Naive thymus-derived CD4-positive, alpha-beta T cell (primary cell): ENCODE measurements at places on chromosomes 11 and 22.

DNA sequence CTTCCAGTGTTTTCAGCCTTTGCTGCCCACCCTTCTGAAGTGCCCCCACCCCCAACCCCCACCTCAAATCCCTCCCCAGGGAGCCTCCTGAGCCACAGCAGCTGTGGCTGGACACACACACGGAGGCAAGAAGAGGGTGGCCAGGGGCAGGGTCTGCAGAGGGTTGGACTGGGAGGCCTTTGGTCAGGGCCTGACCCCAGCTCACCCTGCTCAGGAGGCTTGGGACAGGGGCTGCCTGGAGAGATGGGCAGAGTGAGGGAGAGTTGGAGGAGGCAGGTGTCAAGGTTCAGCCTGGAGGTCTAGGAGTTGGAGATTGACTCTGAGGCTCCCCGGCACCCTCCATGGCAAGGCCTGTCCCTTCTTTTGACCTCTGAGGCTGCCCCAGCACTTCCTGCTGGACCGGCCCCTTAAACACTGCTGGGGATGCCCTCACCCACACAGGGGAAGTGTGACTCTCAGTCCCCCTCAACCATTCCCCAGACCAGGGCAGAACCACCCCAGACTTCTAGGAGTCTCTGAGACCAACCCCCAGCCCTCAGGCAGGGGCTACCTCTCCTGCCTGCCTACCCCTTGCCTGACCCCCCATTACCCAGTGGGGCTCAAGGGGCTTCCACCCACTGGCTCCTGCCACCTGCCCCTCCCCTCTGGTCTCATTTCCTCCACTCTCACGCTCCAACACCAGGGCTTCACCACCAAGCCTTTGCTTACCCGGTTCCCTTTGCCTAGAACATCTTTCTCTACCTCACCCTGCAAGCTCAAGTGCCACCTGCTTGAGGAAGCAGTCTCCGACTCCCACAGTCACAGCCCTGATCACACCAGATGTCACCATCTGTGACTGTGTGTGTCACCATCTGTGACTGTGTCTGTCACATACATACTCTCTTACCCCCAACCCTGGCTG, 8.6 kb downstream of the ARAP1 start:
- DNase-seq, result no peak

DNA sequence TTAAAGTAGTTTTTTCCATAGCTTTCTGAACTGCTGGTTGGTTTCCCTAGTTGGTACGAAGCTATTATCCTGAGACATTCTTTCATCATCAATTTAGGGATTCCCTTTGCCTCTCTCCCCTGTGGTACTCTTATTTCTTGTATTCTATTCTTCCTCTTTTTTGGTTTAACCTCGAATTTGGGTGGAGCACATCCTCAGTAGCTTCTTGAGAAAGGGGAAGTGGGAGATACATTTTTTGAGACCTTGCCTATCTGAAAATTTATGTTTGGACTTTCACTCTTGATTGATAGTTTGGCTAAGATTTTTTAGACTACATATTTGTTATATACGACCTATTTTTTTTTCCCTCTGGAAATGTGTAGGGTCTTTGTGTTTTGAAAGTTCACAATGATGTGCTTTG, 121.7 kb upstream of the ZBED5 start:
- no peak for DNase-seq

DNA sequence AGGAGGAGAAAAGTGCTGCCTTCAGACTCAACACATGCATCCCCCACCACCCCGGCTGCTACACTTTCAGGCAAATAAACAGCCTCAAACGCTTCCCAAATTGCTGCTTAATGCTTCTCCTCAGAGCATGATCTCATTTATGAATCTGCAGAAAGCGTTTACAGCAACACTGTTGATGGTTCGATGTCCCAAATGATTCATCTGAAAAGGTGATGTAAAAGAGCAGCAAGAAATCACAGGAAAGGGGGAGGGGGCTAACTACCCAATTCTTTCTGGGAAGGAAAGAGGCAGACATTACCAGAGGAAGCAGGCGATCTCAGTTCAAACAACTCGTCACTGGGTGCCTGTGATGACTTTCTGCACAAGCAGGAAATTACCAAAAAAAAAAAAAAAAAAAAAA, 119.6 kb downstream of the TENM4 start:
- no peak for DNase-seq

DNA sequence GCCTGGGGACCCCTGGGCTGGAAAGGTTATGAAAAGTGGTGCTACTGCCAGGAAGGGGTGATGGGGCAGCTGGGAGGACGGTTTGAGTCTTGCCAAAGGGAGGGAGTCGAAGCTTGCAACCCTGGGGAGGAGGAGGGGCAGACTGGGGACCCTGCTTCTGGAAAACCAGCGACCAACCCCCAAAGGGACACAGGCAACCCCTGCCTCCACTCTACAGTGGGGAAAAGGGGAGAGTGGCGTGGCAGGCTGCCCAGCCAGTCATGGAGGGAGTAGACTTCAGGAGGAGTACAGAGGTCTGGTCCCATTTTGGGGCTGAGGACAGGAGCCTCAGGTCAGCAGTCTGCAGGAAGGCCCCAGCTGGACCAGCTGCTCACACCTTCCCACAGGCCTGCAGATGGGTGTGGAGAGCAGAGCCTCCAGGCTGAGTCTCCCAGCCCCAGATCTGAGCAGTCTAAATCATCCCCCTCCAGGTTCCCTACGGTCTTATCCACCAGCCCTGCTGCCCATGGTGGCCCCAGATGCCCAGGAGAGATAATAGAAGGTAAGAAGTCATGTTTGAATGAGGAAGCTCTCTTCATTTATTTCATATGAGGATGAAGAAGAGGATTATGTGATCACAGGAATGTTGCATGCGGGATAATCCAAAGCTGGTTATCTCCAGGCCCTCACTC, 3.3 kb downstream of the DDT start:
- DNase-seq, result no peak

DNA sequence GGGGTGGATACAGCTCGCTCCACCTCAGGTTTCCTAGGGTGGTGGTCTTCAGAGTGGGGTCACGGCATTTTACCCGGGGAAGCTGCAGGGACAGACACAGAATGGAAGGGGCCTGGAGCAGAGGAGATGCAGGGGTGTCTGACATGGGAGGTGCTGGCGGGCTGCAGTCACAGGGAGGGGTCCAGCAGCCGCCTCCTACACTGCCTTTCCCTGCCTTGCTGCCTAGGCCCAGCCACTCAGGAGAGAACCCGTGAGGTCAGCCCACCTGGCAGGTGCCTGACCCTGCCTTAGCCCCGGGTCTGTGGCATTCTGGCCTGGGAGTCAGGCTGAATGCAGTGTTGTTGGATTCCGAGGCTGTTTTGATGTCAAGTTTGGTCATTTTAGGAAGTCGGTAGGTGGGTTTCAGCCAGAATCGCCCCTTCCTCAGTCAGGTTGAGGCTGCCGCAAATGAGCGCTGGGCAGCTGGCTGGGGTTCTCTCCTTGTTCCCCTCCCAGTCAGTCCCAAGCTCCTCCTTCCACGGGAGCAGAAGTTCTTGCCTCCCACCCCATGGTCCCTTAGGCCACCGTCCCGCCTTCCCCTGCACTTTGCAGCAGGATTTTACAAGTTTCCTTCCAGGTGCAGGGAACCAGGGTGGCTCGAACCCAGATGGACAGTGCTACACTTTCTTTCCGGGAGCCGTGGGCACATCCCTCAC, 294.5 kb downstream of the TBC1D22A start:
- DNase-seq, result no peak

DNA sequence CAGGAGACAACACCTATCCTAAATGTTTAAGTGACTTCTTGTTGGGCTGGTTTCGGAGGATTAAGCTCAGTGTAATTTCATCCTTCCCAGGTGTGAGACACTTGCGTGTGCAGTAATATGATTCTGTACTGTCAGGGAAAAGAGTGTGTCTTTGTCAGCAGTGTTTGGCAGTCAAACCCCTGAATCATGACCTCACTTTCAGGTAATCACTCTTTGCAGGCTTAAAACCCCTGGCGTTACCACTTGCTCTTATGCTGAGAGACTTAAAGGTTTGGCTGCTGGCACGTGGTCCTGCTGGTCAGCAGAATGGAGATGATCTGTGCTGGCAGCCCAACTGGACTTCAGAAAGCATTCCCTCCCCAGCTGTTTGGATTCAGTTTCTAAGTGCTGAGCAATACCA, 56.1 kb downstream of the APIP start:
- DNase-seq, result no peak

DNA sequence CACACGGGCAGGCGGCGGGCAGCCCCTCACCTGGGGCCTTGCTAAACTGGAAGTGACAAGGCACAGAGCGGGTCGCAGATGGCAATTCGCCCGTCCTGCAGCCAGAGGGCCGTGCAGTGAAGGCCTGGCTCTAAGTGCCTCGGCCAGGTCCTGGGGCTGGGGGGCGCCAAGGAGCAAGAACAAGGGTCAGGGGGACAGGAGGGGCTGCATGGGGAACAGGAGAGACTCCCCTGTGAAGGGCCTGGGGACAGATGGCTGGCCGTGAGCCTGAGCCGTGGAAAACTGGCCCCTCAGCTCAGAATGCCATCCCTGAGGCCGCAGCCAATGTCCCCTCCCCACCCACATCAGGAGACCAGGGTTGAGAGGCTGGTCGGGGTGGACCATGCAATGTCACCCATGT, 60.0 kb downstream of the RTL6 start:
- DNase-seq, result no peak

DNA sequence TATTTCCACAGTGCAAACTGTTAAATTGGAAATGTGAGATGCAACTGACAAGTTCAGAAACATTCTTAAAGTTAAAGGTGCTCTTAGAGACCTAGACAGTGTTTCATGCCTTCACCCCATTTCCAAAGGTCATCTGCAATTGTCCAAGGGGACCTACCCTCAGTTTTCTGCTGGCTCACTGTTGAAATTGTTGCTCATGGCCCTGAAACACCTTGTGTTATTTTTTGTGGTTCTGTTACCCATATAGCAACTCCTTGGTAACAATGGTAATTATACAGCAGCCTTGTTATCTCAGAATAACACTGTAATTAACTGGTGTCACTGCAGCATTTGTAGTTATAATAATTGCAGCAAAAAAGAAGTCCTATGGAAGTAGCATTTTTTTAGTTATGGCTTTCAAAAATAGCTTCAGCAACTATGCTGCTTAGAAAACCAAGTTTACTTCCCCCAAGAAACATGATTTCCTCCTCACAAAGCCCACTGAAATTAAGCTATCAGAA, 49.2 kb upstream of the CCDC34 start:
- no peak for DNase-seq

- no peak for DNase-seq
These were observed 663 bp upstream of the LARGE2 start for GRCh38 chr11:45921561-45922424.

DNA sequence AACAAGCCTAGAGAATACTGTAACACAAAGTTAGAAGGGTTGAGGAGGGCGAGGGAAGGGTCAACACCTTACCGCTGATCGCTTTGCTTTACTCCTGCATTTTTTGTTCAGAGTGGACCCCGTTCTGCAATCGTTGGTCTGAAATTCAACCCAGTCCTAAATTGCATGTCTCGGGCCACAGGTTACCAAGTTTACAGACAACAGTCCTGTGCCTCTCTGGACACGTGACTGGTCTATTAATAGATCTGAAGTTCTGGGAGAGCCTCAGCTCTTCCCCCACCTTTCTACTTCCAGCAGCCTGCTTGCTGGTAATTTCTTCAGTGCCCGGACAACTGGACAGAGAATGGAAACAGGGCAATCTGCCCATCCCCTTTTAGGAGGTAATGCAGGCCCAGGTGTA, 74.2 kb downstream of the STIM1 start:
- DNase-seq, result no peak

GRCh38 chr11:35274909-35275785, 136.2 kb downstream of the CD44 start:
- no peak for DNase-seq

DNA sequence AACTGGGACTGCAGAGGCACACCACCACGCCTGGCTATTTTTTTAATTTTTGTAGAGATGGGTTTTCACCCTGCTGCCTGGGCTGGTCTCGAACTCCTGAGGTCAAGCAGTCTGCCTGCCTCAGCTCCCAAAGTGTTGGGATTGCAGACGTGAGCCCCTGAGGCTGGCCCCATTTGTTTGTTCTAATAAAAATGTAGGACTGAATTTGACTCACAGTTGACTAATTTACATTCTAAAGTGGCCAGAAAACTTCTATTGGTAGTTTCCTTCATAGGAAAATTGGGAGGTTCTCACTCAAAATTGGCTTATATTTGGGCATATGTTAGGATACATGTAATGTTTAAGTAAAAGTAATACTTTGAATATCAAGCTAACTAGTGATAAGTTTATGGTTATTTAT, 35.0 kb downstream of the PPFIA1 start:
- no peak for DNase-seq

DNA sequence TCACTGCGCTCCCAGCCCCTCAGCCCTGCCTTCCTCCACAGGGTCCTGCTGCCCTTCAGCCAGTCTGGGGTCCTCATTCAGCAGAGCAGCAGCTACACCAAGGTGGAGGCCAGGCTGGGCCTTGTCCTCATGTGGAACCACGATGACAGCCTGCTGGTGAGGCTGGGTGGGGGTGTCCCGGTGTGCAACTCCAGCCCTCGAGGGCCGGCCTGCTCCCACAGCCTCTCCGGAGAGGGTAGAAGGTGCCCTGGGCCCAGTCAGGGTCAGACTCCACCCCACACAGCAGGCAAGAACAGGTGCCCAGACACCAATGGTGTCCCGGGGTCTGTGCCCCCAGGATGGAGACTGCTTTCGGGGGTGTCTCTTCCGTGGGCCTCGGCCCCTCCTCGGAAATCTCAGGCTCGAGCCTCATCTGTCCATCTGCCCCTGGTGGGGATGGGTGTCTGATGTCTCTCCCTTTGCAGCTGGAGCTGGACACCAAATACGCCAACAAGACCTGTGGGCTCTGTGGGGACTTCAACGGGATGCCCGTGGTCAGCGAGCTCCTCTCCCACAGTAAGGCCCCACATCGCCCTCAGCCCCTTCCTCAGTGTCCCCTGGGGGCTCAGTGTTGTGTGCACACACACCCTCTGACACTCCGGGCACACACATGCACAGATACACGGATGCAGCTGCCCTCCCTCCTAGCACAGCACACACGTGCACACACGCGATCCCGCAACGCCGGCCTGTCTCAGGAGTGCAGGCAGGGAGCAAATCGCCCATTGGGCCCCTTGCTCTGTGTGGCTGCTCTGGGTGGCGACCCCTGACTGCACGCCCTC, 4.9 kb downstream of the MUC5AC start:
- no peak for DNase-seq

DNA sequence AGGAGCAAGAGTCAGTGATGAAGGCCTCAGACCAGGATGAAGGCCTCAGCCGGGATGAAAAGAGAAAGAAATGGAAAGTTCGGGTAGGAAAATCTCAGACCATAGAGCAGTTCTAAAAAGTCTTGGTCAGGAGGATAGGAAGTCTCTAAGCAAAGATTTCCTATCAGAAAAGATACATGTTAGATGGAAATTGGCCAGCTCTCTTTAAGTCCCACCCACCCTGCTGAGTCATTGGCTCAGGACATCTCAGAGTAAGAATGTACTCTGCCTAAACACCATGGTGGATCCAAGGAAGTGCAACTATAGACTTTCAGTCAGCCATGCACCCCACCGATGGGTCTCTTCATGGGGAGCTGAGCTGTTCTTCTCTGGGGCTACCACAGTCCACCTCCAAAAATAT, 4.4 kb downstream of the OR8B3 start:
- DNase-seq, result no peak
